Activated CD8-positive, alpha-beta memory T cell treated with anti-CD3 and anti-CD28 coated beads, Interleukin-2, amount 10 ng/mL, durations not matched to agents 7 days and 5 days (primary cell): ENCODE measurements at places on chromosomes 7 and 10.

- H3K4me3 ChIP-seq = no peak within 1 kb of the TSS
- no peak for DNase-seq
- H3K36me3 ChIP-seq = no peaks in the 10 kb centered on the region
- no peaks in the 10 kb centered on the region for H3K4me1 ChIP-seq
- peaks cover 41% of the 10 kb centered on the region for H3K27me3 ChIP-seq
- no peak within 1 kb of the TSS for H3K27ac ChIP-seq
Measured at GRCh38 chr10:61662794-61663259, at the start of gene CABCOCO1. Gene CABCOCO1 (plus strand): TSS chr10:61662929. CDS start chr10:61662973, 44 bp downstream.

- peaks cover 11% of the 10 kb centered on the region for H3K4me1 ChIP-seq
- no peak overlapping the region for H3K27ac ChIP-seq
- H3K36me3 ChIP-seq = peaks cover 10% of the 10 kb centered on the region
- H3K27me3 ChIP-seq = no peaks in the 10 kb centered on the region
- H3K4me3 ChIP-seq = no peak overlapping the region
- DNase-seq = no peak
Measured at GRCh38 chr10:102781921-102782557, 38.3 kb downstream of the WBP1L start.

DNA sequence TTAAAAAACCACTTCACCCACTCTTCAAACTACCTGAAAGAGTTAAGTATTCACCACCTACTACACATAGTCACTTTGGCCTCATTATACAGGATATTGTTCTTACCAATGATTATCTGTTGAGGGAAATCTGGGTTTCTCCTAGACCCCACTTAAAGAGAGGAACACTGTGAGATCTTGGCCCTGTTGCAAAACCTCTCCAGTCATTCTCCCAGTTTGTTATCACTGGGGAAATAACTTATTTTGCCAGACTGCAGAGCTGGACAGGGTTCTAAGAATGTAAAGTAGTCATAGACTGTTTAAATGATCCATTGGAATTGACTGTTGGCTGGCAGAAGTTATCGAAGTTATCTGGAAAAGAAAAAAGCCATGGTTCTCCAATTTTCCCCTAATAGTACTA is 143.8 kb downstream of the HGF start:
- no peaks in the 10 kb centered on the region for H3K27me3 ChIP-seq
- no peaks in the 10 kb centered on the region for H3K4me1 ChIP-seq
- DNase-seq = no peak
- H3K4me3 ChIP-seq = no peak overlapping the region
- no peaks in the 10 kb centered on the region for H3K36me3 ChIP-seq
- no peak overlapping the region for H3K27ac ChIP-seq

- H3K4me3 ChIP-seq = no peak overlapping the region
- H3K27ac ChIP-seq = no peak overlapping the region
- peaks cover 50% of the 10 kb centered on the region for H3K4me1 ChIP-seq
- no peak for DNase-seq
Measured at GRCh38 chr7:36605261-36606051, 118.8 kb downstream of the AOAH start.

- H3K4me1 ChIP-seq = no peaks in the 10 kb centered on the region
- H3K27me3 ChIP-seq = peaks cover 8% of the 10 kb centered on the region
- no peak overlapping the region for H3K4me3 ChIP-seq
- no peak for DNase-seq
- no peak overlapping the region for H3K27ac ChIP-seq
Measured at GRCh38 chr10:114315566-114316420, 76.7 kb downstream of the VWA2 start.

DNA sequence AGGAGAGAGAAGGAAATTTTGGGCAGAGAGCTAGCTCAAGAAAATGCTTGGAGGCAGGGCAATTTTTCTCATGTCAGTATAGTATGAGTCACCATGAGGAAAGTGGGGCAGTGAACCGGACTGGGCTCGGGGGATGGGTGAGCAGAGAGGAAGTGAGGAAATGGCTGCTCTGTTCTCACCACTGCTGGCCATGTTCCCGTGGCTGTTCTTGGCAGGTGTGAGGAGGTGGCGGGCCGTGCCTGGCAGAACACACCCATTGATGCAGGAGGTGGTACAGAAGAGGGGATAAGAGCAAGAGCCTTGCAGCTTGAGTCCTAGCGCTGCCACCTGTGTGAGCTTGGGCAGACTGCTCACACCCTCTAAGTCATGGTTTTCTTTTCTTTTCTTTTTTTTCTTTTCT is 304.4 kb upstream of the LYZL1 start:
- no peaks in the 10 kb centered on the region for H3K27me3 ChIP-seq
- no peaks in the 10 kb centered on the region for H3K36me3 ChIP-seq
- DNase-seq = no peak
- H3K27ac ChIP-seq = no peak overlapping the region

GRCh38 chr7:34759477-34760125 is 101.6 kb downstream of the NPSR1 start:
- no peak overlapping the region for H3K4me3 ChIP-seq
- no peak overlapping the region for H3K27ac ChIP-seq
- no peaks in the 10 kb centered on the region for H3K36me3 ChIP-seq
- H3K27me3 ChIP-seq = peaks cover 17% of the 10 kb centered on the region

- no peak for DNase-seq
- H3K4me1 ChIP-seq = no peaks in the 10 kb centered on the region
Measured at GRCh38 chr7:47394751-47395252, 187.1 kb downstream of the TNS3 start.

GRCh38 chr10:33363106-33363505 is 28.6 kb upstream of the NRP1 start:
- H3K27ac ChIP-seq = no peak overlapping the region
- H3K27me3 ChIP-seq = peaks cover 3% of the 10 kb centered on the region
- H3K36me3 ChIP-seq = peaks cover 7% of the 10 kb centered on the region
- H3K4me1 ChIP-seq = peaks cover 15% of the 10 kb centered on the region

DNA sequence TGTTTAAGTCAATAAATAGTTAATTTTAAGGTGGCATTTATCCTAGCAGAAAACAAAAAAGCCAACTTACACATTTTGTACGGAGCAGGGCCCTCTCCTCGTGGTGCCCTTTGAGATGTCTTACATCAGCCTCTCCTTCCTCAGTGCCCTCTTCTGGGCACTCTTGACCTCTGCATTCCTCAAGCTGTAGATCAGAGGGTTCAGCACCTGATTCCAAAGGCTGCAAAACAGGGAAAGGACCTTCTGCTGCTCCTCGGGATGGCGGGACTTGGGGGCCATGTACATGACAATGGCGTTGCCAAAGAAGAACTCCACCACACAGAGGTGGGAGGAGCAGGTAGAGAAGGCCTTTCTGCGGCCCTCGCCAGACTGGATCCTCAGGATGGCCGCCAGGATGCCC is 4.6 kb upstream of the OR2A14 start:
- H3K36me3 ChIP-seq = no peaks in the 10 kb centered on the region
- H3K4me1 ChIP-seq = no peaks in the 10 kb centered on the region
- H3K27me3 ChIP-seq = peaks cover 6% of the 10 kb centered on the region
- no peak overlapping the region for H3K4me3 ChIP-seq
- no peak overlapping the region for H3K27ac ChIP-seq

DNA sequence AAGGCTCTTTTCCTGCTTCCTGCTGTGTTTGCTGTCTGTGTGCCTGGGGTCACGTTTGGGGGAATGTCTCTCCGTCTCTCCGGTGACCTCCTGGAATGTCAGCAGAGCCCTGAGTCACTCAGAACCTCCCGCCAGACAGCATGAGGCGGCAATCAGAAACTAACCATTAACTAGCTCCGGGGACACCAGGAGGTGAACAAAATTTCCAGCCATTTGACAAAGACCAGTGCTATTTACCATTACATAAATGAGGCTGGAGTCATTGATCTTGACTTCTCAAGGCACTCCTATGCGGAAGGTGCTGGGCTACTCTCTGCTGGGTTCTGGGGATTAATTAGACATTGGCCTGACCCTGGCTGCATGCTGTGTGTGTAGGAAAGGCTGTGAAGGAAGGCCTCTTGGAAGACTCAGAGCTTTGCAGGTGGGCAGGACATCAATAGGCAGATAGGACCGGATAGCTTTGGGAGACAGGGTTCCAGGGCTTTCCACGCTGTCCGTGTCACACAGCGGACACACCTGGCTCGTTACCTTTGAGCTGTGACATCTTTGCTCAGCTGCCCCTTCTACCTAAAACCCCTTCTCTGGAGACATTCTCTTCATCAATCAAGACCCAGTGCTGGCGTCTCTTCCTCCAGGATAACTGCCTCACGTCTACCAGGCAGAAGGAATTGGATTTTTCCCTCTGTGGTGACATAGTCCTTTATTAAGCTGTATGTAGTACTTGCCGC is 77.0 kb downstream of the PFKFB3 start:
- no peak for DNase-seq
- H3K4me3 ChIP-seq = no peak overlapping the region
- H3K27ac ChIP-seq = peak overlapping the region; percentile 35

DNA sequence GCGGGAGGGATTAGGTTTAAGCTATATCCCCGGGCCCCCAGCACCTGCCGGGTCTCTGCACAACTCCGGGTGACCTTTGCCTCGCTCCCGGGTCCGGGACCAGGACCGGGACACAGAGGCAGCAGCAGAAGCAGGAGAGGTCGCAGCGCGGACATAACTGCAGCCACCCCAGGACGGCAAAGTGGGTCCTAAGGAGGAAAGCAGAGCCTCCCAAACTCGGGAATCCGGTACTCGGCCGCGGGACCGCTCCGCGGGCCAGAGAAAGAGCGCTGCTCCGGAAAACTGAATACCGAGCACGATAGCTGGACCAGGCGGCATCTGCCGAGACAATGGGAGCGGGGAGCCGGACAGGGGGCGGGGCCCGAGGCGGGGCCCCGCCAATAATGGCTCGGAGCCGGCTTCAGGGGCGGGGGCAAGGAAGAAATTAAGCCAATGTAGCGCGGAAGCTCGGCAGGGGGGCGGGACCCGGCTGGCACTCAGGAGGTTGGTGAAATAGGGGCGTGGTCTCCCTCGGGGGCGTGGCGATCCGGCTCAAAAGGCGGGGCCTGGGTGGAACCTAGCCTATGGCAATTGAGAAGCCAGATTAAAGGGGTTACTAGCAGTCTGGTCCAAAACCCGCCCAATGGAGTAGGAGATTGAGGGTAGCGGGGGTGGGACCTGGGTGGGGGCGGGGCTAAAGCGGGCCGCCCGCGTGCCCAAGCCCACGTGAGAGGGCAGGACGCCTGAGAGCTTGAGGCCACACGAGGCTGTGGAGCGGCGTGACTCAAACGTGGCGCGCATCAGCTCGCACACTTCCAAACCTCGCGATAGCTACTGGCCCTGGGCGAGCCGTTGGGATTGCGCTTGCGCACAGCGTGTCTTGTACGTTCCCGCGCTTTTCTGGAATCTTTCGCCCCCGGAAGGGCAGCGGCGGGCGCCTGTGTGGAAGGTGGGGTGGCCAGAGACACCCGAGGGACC is at the start of the genes GPC2 and STAG3:
TSS of gene GPC2 (minus strand) at position 337 of the 957 bp plus-strand sequence. CDS start at position 155, 182 bp downstream.
TSS of gene STAG3 (plus strand) at position 874 of the 957 bp plus-strand sequence. CDS start 2,639 bp downstream, outside the sequence.
- H3K36me3 ChIP-seq = peaks cover 3% of the 10 kb centered on the region
- peaks cover 26% of the 10 kb centered on the region for H3K27me3 ChIP-seq
- peaks cover 33% of the 10 kb centered on the region for H3K4me1 ChIP-seq

- H3K36me3 ChIP-seq = no peaks in the 10 kb centered on the region
- H3K27ac ChIP-seq = no peak overlapping the region
- no peaks in the 10 kb centered on the region for H3K4me1 ChIP-seq
- DNase-seq = no peak
Measured at GRCh38 chr7:34096198-34096651, 190.9 kb downstream of the BMPER start.

DNA sequence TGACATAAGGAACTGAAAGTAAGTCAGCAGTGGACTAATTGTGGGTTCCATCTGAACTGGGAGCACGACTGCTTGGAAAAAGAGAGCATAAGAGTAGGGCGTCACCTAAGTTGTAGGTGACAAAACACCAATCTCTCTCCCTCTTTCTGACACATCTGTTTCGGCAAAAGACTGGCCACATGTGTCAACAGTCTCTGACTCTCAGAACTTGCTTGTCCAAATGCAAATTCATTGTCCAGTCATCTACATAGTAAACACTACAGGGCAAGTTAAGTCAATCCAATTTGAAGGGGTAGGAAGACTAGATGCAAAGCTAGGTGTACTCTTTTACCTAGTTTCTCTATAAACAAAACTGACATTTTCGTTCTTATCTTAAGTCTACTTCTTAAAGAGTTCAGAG is 87.7 kb downstream of the ZNF438 start:
- no peaks in the 10 kb centered on the region for H3K27me3 ChIP-seq
- no peaks in the 10 kb centered on the region for H3K4me1 ChIP-seq

DNA sequence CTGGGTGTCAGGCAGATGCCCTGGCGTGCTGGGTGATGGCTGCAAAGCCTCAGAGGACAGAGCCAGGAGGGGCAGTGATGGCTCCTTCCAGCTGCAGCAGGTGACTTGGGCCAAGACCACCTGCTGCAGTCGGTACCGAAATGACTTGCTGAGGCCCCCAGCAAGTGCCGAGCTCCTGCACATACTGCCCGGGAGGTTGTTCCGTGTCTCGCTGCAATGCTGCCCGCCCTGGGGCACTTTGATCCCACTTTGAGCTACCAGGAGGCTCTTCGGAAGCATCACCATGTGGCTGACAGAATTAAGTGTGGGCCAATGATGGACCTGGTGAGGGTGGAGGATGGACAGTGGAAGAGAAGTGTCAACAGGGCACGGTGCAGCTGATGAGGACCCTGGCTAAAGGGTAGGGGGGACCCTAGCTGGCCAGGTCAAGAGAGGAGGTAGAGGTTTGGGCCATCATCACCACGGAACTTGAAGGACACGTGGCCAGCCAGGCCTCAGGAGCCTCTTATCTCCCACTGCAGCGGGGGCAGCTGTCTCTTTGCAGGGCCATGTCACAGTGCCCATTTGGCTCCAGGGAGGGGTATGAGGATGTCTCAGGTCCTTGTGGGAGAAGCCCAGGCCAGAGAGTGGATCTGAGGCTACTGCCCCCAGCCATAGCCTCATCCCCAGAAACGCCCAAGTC is 51.1 kb upstream of the NANOS1 start:
- no peak overlapping the region for H3K27ac ChIP-seq
- H3K27me3 ChIP-seq = peaks cover 20% of the 10 kb centered on the region
- no peaks in the 10 kb centered on the region for H3K36me3 ChIP-seq
- no peak overlapping the region for H3K4me3 ChIP-seq

DNA sequence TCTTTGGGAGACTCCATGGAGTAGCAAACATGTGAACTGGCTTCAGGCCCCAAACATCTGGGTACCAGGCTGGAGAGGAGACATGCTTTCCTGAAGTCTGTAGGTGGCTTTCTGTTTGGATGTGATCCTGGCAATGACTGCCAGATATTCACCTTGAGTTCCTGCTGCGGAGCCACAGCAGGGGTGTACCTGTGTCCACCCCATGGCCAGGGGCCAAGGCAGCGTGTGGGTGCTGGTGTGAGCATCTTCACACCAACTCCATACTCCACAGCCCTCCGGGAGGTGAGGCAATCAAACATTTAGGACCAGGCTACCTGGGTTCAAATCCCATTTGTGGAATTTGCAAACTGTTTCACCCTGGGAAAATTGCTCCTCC is 113.0 kb downstream of the ADCY1 start:
- no peaks in the 10 kb centered on the region for H3K27me3 ChIP-seq
- DNase-seq = peak; percentile 16
- no peaks in the 10 kb centered on the region for H3K36me3 ChIP-seq
